Liver (tissue), 10 donors: ENCODE measurements at places on chromosomes 4 and X. TPM values are rescaled to one million over a fixed set of nuclear protein-coding genes. Genes with fewer than 3 reads are reported as not detected.
A peak's percentile ranks its signal among the peaks of the same experiment; 100 is the strongest.

DNA sequence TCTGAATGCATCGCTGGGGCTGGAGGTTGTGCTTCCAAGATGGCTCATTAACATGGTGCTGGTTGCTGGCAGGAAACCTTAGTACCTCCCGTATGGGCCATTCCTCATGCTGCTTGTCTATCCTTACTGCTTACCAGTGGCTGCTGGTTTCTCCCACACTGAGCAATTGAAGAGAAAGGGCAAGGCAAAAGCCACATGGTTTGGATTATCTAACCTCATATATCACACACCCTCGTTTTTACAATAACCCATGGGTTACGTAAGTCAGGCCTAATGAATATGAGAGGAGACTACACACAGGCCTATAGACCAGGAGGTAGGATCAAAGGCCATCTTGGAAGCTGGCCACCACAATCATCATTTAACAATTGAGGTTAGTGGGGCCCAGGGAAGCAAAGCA is 141.8 kb upstream of the EDNRA start:
- H3K4me3 ChIP-seq = no peak overlapping the region
- no peak overlapping the region for H3K27ac ChIP-seq
- H3K4me1 ChIP-seq = no peaks in the 10 kb centered on the region

- peak overlapping the region; percentile 87 for H3K4me3 ChIP-seq
- peak overlapping the region; percentile 97 for H3K27ac ChIP-seq
- H3K4me1 ChIP-seq = peaks cover 1% of the 10 kb centered on the region
- H3K36me3 ChIP-seq = no peaks in the 10 kb centered on the region
- no peaks in the 10 kb centered on the region for H3K27me3 ChIP-seq
Measured at GRCh38 chrX:17738737-17739535, 1.6 kb downstream of the SCML1 start.

- no peaks in the 10 kb centered on the region for H3K36me3 ChIP-seq
- H3K27ac ChIP-seq = no peak overlapping the region
- no peaks in the 10 kb centered on the region for H3K27me3 ChIP-seq
- no peaks in the 10 kb centered on the region for H3K4me1 ChIP-seq
Measured at GRCh38 chr4:140315019-140315418, 58.4 kb upstream of the SCOC start.

TNMD gene
- not detected for polyA plus RNA-seq
